ENCODE measurements at places on chromosomes 7 and 10.

DNA sequence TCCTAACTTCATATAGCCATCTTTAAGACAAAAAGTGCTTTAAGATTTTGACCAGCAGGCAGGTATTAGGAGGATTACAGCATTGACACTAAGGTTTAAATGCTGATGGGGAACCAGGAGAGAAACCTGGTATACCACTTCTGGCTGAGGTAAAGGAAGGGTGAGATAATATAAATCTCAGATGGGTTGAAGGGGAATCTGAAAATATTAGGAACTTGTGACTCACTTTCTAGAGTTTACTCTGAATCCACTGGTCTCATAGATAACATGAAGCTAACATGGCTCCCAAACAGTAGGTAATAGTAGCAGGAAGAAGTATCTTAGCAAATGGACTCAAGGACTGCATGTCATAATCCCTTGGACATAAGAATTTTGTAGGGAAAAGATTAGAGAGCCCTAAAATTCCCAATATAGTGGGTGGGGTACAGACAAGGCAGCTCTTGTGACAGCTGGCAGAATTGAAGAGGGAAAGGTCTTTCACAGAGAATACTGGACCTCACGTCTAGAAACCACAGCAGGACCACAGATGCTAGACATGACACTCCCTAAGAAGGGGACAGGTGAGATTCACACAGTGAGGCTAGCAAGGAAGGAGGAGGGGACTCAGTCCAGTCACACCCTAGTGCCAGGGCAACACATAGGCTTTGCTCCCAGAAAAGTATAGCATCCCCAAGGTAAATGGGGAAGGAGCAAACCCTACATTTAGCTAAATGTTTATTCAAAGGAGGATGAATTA, 3.5 kb downstream of the PTTG1IP2 start:
- no peaks in the 10 kb centered on the region for H3K4me1 ChIP-seq
- H3K27ac ChIP-seq, result no peak overlapping the region
- DNase-seq, result no peak
- H3K4me3 ChIP-seq, result no peak overlapping the region
- no peaks in the 10 kb centered on the region for H3K36me3 ChIP-seq

- no peak overlapping the region for H3K27ac ChIP-seq
- H3K27me3 ChIP-seq, result no peaks in the 10 kb centered on the region
- no peak overlapping the region for H3K4me3 ChIP-seq
- DNase-seq, result no peak
Observed at GRCh38 chr10:113565364-113565763, 12.5 kb downstream of the HABP2 start.

- peaks cover 55% of the 10 kb centered on the region for H3K36me3 ChIP-seq
- H3K27me3 ChIP-seq, result no peaks in the 10 kb centered on the region
- peaks cover 33% of the 10 kb centered on the region for H3K4me1 ChIP-seq
- peak; percentile 82 for DNase-seq
- H3K27ac ChIP-seq, result peak overlapping the region; percentile 69
Observed at GRCh38 chr10:3774814-3775695, 10.0 kb downstream of the KLF6 start.

DNA sequence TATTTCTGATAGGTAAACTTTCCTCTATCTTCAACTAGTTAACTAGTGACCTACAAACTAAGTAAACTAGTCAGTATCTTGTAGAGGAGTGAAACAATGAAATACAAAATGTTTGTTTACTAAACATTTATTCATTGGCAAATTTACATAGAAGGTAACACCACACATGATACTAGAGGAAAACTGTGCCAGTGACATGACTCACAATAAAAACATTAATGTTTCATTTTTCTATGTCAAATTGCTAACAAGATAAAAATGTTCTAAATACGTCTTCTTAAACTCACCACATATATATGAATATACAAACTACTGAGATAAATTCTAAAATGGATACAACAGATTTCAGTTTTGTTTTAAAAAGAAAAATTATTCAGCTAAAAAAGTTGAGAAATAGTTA, 471.3 kb downstream of the PARD3 start:
- H3K36me3 ChIP-seq, result peaks cover 5% of the 10 kb centered on the region
- no peaks in the 10 kb centered on the region for H3K27me3 ChIP-seq
- H3K4me1 ChIP-seq, result no peaks in the 10 kb centered on the region
- DNase-seq, result no peak
- H3K27ac ChIP-seq, result no peak overlapping the region
- no peak overlapping the region for H3K4me3 ChIP-seq

DNA sequence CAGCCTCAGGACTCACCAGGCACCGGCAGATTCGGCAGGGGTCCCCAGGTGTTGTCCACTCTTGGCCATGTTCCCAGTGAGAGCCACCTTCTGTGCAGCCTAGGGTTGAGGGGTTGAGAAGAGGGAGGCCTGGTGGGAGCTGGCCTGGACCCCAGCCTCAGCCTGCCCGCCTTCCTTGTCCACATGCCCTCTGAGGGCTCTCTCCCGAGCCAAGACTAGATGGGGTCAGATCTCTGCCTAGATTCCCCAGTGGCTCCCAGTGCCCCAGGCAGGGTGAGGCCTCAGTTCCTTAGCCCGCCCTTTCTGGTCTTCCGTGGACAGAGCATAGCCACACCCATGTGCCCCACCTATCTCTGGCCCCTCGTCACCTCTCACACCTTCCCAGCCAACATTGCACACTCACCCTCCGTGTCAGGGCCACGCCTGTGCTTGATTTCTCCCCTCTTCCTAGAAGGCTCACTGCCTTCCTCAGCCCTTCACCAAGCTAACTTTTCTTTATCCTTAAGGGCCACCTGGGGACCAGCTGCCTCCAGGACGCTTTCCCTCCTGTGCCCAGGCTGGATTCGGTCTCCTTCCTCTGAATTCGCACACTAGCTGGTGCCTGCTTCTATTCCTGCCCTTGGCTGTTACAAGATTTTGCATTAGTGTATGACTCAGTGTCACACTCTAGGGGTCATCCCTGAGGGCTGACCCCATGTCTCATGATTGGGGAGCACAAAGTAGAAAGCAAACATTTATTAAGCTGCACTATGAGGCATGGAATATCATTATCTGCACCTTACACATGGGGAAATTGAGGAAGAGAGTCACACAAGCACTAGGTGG, 7.5 kb downstream of the KCP start:
- no peak overlapping the region for H3K4me3 ChIP-seq
- H3K27ac ChIP-seq, result no peak overlapping the region
- no peaks in the 10 kb centered on the region for H3K4me1 ChIP-seq
- no peak for DNase-seq
- H3K36me3 ChIP-seq, result no peaks in the 10 kb centered on the region

DNA sequence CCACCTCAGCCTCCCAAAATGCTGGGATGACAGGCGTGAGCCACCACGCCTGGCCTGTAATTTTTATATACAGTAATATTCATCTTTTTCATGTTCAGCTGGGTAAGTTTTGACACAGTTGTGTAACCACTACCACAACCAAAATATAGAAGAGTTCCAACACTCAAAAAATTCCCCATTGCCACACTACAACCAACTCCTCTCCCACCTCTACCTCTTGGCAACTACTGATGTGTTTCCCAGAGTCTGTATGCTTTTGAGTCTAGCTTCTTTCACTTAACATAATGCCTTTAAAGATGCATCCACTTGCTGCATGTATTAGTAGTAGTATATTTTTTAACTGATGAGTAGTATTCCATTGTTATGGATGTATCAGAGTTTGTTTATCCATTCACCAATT, 90.7 kb downstream of the SRPK2 start:
- H3K27me3 ChIP-seq, result no peaks in the 10 kb centered on the region
- no peak overlapping the region for H3K4me3 ChIP-seq

Data from muscle of leg (tissue), 16 donors.